Activated CD8-positive, alpha-beta T cell treated with anti-CD3 and anti-CD28 coated beads, Interleukin-2, amount 10 ng/mL, durations not matched to agents 7 days and 5 days (primary cell): ENCODE measurements at places on chromosomes 11 and 22. TPM values are rescaled to one million over a fixed set of nuclear protein-coding genes. Genes with fewer than 3 reads are reported as not detected.

The ACR gene
- not detected for total RNA-seq

The BRSK2 gene
- 0.39 TPM for total RNA-seq

The SLC22A6 gene
- total RNA-seq = not detected

The OR4D5 gene
- total RNA-seq = not detected

The LIPT2 gene
- total RNA-seq = 4.4 TPM

The DEUP1 gene
- not detected for total RNA-seq

The TTLL1 gene
- total RNA-seq = 8.7 TPM

The TNRC6B gene
- total RNA-seq = 63.3 TPM

The RIBC2 gene
- 13.5 TPM for total RNA-seq

The BAD gene
- 43.9 TPM for total RNA-seq

The IL17REL gene
- total RNA-seq = not detected

The LRRC55 gene
- not detected for total RNA-seq

The MIOX gene
- total RNA-seq = not detected

The SNX32 gene
- 0.44 TPM for total RNA-seq

The SCGB1D2 gene
- total RNA-seq = not detected

The XKR3 gene
- total RNA-seq = not detected

The LRRC75B gene
- 1.3 TPM for total RNA-seq

The MRGPRX3 gene
- not detected for total RNA-seq

The FZD4 gene
- not detected for total RNA-seq

The FXYD2 gene
- total RNA-seq = 24.3 TPM

The IGSF22 gene
- total RNA-seq = not detected

The KIRREL3 gene
- total RNA-seq = not detected

The MPZL3 gene
- total RNA-seq = 19.6 TPM

The TCN2 gene
- total RNA-seq = 0.24 TPM

The MS4A12 gene
- not detected for total RNA-seq

The FJX1 gene
- total RNA-seq = 0.11 TPM

The HSD17B12 gene
- 48.4 TPM for total RNA-seq

The APOA4 gene
- total RNA-seq = not detected

The POLR3H gene
- total RNA-seq = 31.3 TPM

The CCND1 gene
- total RNA-seq = not detected

The MS4A6A gene
- total RNA-seq = not detected

The CHCHD10 gene
- 140 TPM for total RNA-seq

The CBX7 gene
- 8.6 TPM for total RNA-seq

The DUSP18 gene
- 7.0 TPM for total RNA-seq

The KRTAP5-6 gene
- total RNA-seq = not detected

The MIF gene
- total RNA-seq = 1,009 TPM

The MMP27 gene
- total RNA-seq = not detected

The C11orf42 gene
- total RNA-seq = not detected

The POU2AF2 gene
- not detected for total RNA-seq

The LTBP3 gene
- 64.7 TPM for total RNA-seq

The VWCE gene
- 2.2 TPM for total RNA-seq

The GCAT gene
- 14.3 TPM for total RNA-seq

The DDI1 gene
- total RNA-seq = not detected

The PTPRCAP gene
- 445 TPM for total RNA-seq

The POU2AF3 gene
- not detected for total RNA-seq
